AG09309 (cell line): ENCODE measurements at places on chromosomes 3 and 15.

DNA sequence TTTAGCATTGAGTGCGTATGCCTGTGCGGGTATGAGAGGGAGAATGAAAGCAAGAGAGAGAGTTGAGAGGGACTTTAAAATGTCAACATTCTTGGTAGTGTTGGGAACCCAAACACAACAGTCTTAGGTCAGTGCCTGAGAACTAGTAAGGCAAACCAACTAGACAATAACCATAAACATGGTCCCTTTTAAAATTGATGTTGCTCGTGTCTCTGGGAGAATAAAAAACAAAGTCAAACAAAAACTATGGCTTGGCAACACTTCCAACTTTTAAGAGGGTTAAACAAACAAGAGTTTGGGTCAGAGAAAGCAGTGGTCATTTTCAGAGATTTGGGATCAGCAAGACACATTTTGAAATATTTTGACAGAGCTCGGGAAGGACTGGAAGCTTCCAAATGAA, 146.7 kb upstream of the THBS1 start:
- DNase-seq = no peak

DNA sequence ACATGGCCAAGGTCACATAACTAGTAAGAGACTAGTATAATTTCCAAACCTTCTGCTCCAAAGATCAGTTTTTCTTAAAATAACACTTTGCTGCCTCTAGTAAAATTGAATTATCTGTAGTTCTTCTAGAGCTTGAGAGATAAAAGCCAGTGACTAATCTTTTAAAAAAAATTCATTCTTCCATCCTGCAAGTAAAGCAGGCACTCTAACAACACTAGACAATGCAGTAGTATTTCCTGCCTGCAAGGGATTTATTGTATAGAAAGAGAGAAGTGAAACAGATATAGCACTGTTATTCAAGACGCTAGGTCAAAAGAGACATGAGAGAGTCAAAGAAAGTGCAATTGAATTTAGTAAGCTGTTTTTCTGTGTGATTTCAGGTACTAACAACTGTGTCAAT, 159.5 kb upstream of the TBC1D5 start:
- DNase-seq = no peak

GRCh38 chr15:76310475-76311099, 682 bp downstream of the ETFA start:
- no peak for DNase-seq

- no peak for DNase-seq
These were observed 98.8 kb upstream of the ZBTB20 start for GRCh38 chr3:115245899-115246298.

GRCh38 chr3:172692751-172693338, 18.0 kb downstream of the NCEH1 start:
- DNase-seq = no peak

DNA sequence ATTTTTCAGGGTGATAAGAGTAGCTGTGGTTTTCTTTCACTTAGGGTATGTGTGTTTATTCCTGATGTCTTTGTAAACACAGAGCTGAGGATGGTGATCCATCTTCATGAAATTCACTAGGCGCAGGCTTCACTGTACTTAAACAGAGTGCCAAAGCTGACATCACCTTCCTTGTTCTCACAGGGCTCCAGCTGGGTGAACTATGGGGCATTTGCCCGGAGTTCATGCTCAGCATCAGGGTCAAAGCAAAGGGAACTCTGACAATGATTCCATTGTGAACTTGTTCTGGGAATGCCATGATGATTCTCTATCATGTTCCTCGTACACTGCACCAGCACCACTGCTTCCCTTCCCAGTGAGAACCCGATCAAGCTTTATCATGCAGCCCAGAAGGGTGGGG, 184.8 kb upstream of the P2RY1 start:
- DNase-seq = no peak

DNA sequence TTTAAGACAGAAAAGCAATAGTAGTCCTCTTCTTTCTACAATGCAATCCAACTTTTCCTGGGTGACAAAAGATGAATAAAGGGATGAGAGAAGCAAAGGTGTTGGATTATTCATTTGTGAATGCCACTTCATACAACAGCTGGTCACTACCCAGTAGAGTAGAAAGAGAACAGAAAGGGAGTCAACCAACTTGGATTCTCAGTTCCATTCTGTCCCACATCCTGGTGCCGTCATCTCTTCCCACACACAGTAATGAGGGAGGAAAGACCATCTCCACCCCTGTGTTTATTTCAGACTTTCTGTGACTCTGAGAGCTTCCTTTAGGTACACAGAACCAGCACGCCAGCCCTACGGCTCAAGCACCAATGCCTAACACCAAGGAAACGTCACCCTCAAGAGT, 71.0 kb downstream of the FOXP1 start:
- DNase-seq = no peak

DNA sequence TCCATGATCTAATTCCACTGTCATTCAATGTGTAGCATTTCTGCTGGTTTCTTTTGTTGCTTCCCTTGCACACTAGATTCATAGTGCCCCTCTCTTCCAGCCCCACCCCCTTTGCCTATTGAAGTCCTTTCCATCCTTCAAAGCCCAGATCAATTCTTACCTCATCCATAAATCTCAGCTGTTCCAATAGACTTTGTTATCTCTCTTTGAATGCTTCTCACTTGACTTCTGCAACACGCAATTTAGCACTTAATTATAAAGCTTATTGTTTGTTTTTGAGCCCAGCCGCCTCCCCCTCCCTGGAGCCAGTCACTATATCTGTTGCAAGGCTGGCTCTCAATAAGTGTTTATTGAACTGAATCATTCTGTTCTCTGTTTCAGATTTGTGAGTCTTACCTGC, 174.6 kb upstream of the TBL1XR1 start:
- no peak for DNase-seq

GRCh38 chr3:28036599-28037575, 204.5 kb upstream of the CMC1 start:
- DNase-seq = no peak

DNA sequence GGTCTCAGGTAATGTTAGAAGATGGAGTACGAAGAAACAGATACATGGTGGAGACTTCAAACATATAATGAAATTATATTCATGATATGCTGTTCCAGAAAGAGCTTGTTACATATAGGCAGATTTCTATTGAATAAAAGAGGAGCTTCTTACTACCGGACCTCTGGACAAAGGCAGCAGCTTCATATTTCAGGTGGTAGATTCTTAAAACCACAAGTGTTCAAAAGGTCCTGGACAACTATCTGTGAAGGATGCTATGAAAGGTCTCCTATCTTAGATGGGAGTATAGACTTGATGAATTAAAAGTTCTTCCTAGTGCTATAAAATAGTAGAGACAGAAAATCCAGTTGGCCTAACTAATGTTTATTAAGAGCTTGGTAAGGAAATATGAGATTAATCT, 43.2 kb downstream of the MYLK start:
- no peak for DNase-seq

- no peak for DNase-seq
These were observed 21.1 kb upstream of the SSR3 start for GRCh38 chr3:156576051-156576450.

DNA sequence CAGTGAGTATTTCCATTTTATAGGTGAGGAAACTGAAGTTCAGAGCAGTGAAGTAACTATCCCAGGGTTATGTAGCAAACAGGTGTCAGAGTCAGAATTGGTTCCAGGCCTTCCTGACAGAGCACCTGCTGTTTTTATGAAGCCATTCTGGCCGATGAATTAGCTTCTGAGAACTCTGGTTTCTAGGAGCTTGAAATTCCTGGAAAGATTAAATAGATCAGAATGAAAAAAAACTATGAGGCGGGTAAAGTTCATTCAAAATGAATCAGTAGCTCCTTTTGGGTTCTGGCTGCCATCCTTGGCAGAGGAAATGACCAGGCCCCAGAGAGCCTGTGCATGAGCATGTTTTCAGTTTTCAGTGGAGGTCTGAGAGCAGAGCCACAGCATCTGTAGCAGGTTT, 59.3 kb upstream of the CFAP161 start:
- DNase-seq = no peak

GRCh38 chr3:122003112-122003511, 18.9 kb downstream of the ILDR1 start:
- no peak for DNase-seq

DNA sequence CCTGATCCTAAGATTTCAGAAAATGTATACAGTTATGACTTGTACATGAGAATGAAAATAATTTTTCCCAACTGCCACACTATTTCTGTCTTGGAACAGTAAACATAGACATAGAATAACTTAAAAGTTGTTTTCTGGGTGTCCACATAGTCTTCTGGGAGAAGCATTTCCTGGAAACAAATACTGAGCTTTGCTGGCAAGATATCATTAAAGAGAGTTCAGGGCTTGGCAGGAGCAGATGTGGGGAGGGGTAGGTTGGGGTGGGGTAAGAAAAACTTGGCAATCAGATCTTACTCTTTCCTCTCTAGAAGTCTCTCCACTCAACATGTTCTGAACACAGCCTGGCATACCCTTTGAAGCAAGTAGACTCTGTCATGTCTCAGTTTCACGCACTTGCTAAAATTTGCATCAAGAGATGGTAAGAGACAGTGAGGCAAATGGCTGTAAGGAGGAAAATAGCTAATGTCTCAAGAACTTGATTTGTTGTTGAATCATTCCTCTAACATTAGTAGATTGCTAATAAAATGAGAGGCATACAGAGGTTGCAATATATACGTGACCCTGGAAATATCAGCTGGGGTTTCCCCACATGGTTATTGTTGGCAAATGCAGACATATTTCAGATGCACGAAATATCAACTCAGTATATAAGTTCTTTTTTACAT, 27.3 kb upstream of the ABI3BP start:
- no peak for DNase-seq

DNA sequence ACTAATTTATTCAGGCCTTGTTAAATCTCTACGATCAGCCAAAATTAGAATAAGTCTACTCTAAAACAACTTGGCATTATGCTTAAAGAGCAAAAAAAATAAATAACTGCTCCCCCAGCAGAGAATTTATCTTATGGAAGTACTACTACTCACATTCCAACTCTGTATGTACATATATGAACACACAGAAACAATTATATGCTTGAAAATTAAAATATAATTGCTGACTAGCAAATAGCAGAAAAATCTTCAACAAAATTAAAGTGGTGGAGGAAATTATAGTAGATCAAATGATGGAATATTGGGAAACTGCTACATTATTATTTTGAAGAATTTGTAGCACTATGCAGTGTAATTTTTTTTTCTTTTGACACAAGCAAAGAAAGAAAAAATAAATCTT, 580.9 kb downstream of the MECOM start:
- DNase-seq = no peak

GRCh38 chr3:31290046-31290445, 242.7 kb upstream of the STT3B start:
- no peak for DNase-seq

- no peak for DNase-seq
These were observed 1.1 kb downstream of the SLC35G2 start for GRCh38 chr3:136819731-136820679.

- no peak for DNase-seq
These were observed 779 bp downstream of the ST3GAL6 start for GRCh38 chr3:98763819-98764418.

DNA sequence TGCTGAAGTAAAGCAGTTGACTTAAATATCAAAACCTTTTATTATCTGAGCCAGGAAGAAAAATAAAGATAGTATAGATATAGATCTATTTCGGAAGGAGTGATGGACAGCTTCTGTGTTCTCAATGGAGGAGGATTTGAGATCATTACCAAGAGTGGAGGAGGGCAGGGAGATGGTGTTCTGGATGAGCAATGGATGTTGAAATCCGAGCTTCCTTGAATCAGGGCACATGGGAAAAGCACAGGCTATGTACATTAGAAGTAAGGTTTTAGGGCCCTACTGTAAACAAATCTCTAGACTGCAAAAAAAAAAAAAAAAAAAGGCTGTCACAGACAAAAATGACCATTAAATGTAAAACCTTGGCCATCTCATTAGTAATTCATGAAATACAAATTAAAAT, 43.2 kb downstream of the GTPBP8 start:
- no peak for DNase-seq

GRCh38 chr3:13474776-13475303, 5.3 kb upstream of the HDAC11 start:
- DNase-seq = no peak
